Stimulated activated naive CD4-positive, alpha-beta T cell treated with Interleukin-2 at 50 U/mL for 16 hours (primary cell): ENCODE measurements at places on chromosomes 2 and 18.

- no peak for DNase-seq
These were observed 29.0 kb upstream of the RPL37A start for GRCh38 chr2:216469661-216470060.

- no peak for DNase-seq
These were observed 24.6 kb upstream of the ACAA2 start for GRCh38 chr18:49837889-49838288.

DNA sequence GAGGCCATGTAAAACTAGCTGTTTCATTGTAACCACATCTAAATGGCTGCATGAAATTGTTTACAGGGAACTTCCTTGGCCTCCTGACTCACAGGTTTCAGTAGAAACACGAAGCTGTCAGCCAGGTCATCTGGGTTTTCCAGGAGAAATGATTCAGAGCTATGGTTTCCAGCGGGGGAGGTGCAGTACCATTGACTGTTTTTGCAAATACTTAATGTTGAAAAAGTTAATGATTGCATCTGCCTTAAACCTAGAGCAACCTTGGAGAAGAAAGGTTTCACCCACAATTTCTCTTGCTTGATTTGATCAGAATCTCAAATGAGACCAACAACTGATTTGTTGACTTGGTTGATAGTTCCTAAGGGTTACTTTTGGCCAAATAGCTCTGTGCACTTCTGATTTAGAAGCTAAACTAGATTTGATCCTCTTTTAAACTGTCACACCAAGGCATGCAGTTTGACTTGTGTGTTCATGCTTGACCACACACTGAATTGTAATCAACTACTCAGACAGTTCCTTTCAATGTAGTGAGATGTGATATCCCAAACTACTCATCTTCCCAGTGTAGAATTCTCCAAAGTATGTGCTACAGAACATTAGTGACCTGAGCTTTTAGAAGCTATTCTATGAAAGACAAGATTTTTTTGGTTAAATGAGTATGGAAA lies 193.5 kb upstream of the CHST9 start:
- no peak for DNase-seq

DNA sequence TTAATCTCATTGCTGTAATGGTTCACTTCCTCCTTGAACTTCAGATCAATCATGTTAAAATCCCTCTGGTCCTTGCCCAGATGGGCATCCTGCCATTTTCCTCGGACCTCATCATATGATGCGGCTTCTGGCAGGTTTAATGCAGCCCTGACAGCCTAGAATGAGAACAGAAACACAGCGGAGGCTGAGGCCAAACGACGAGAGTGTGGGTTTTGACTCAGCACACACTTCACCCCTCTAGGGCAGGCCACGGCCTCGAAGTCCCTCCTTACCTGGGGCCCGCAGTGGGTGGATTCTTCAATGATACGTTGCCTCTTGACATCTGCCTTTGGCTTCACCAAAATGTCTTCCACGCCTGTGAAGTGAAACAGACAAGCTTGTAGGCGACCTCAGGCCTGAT lies 56.8 kb downstream of the POLR1A start:
- no peak for DNase-seq

- no peak for DNase-seq
These were observed 86.5 kb upstream of the MSH6 start for GRCh38 chr2:47696478-47696831.

DNA sequence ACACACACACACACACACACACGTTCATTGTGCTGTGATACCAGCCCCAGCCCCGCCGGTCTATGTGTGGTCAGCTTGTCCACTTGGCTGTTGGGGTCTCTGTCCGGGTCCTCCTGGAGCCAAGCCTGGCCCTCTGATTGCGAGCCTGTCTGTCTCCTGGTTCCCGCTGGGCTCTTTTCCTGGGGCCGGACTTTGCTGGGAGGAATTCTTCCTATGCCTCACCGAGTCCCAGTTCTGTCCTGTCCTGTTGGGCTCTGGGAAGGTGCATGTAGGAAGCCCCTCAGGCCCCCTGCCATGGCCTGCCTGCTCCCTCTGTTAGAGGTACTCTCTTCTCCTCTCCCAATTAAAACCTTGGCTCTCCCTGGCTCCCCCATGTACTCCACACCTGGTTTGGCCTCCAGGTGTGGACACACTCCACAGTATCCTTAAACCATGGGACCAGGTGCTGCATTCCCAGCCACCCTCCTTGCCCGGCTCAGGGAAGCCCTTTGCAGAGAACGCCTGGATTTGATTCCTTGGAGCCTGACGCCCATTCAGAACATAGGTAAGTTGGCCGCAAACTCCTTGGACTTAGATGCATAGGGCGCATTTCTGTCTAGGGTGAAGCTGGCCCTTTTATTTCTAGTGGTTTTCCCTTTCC lies 42.3 kb downstream of the CABLES1 start:
- no peak for DNase-seq

DNA sequence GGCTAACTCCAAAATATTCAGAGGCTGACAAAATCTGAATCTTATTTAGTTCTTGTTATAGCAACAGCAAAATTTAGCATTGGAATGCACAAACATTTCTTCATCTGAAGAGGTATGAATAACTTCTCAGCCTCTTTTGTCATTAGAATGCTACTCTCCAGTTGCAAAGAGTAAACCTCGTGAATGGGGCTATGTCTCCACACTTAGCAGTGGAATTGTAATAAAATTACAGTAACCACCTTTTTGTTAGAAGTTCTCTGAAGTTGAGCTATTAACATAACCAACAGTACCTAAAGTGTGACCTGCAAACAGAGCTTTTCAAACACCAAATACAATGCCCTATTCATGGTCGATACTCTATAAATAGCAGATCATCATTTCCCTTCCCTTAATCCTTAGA lies 50.2 kb upstream of the GALNT3 start:
- DNase-seq = no peak

DNA sequence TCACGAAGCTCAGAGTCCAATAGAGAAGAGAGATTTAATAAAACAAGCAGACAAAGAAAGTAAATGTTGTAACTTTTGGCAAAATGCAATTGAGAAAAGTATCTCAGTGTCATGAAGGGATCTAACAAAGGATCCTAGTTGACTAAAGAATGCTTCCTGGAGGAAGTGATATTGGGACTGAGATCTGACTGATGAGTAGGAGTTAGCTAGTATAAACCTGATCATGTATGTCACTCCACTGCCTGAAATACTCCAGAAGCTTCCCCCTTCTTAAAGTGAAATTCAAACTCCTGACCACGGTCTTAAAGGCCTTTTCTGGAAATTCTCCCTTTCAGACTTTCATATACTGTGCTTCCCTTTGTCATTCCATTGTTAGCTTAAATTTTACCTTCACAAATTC lies 1102.4 kb upstream of the ZEB2 start:
- DNase-seq = no peak

- DNase-seq = no peak
These were observed 202.2 kb upstream of the ST6GAL2 start for GRCh38 chr2:107088156-107088555.

GRCh38 chr2:203909261-203909967 lies 27.1 kb upstream of the ICOS start:
- DNase-seq = no peak

DNA sequence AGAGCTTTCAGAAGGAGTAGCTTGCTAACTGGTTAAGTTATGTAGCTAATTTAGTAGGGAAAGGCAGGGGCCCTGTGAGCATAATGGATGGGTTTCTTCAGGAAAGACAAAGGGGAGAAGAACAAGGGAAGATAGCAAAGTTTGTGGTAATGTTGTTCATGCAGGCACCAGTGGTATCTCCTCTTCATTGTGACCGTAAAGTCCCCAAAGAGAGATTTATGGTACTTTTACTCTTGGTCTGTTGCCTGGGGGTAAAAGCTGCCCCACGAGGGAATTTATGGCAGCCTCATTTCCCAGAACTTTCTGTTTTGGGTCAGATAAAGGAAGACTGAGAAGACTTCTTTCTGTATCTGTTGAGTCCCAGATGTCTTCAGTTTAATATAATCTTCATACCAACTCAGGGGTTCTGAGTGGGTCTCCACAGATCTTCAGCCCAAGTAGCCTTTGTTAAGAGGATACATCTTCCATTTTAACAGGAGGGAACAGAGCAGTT lies 27.5 kb downstream of the MALT1 start:
- DNase-seq = no peak

- no peak for DNase-seq
These were observed 25.0 kb upstream of the MSGN1 start for GRCh38 chr2:17791121-17791816.

GRCh38 chr18:10090668-10091067 lies 176.9 kb downstream of the VAPA start:
- DNase-seq = no peak

DNA sequence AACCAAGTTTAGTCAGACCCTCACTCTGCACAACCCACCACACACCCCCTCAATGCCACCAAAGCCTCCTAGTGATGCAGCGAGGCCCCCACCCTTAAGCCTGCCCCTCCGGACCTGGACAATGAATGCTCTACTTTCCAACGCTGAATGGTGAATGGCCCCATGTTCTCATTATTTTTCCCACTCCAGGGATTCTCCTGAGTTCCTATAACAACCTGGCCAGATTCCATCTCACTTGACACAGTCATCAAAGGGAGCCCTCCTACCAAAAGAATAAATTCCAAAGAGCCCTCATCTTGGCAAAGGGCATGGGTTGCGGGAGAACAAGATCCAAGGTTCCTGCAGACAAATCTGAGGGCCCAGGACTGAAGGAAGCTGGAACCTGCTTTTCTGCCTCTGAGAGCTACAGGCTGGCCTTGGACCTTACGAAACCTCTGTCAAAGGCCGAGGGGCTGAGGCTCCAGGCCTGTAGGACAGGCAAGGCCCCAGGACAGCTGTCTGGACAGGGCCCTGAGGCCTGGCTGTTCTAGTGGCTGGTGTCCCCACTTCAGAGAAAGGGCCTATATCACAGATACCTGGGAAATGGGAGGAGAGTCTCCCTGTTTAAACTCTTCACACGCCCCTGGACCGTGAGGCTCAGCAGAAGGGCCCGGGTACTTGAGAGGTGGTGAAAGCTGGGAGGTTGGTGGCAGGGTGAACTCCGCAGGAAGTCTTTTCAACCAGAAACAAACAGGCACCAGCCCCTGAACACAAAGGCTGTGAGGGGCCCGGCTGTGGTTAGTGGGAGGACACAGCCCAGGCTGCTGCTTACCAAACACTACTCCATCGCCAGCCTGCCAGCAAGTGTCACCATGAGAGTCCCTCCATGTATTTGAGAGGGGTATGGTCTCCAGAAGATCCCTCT lies 27.3 kb downstream of the SFXN5 start:
- DNase-seq = no peak

GRCh38 chr2:179297927-179298326 lies 33.3 kb upstream of the SESTD1 start:
- no peak for DNase-seq

DNA sequence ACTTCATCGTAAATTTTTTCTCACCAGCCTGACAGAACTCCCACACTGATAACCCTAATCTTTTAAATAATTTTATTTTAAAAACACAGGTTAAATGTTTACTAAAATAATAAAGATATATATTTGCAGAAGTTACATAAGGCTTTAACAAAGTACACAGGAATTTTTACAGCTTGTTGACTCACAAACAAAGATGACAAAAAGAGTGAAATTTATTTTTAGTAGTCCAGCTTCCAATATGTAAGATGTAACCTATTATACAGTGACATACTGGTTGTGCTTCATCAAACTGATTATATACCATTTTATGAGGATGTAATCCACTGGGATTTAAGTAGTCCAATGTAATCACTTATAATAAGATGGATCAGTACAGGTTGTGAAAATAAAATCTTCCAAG lies 348.9 kb upstream of the SLC39A10 start:
- DNase-seq = no peak

GRCh38 chr2:227186751-227187150 lies 22.3 kb downstream of the COL4A3 start:
- no peak for DNase-seq

DNA sequence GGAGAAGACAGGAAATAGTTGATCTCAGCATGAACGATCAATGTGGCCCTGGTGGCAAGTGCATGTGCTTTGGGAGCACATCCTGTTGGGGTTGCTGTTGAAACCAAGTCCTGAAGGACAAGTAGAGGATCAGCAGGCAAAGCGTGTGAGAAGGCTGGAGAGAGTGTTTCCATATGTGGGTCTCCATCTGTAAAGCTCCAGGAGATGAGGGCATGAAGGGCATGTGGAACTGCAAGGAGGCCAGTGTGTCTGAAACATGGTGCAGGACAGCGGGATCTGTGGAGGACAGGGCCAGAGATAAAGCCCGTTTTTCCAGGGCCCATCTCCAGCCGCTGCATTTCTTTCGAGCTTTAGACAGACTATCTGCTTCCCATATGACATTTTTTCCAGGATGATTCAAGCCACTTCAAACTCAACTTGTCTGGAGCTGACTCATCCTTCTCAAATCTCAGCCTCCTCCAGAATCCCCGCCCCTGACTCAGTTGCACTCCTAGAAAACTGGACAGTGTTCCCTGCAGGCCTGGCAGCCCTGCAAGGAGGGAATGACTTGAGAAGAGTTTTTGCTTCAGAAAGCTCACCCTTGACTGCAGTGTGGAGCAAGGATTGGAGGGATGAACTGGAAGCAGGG lies 226.1 kb downstream of the VAPA start:
- DNase-seq = no peak

- no peak for DNase-seq
These were observed 134.6 kb downstream of the BABAM2 start for GRCh38 chr2:28025123-28025522.

DNA sequence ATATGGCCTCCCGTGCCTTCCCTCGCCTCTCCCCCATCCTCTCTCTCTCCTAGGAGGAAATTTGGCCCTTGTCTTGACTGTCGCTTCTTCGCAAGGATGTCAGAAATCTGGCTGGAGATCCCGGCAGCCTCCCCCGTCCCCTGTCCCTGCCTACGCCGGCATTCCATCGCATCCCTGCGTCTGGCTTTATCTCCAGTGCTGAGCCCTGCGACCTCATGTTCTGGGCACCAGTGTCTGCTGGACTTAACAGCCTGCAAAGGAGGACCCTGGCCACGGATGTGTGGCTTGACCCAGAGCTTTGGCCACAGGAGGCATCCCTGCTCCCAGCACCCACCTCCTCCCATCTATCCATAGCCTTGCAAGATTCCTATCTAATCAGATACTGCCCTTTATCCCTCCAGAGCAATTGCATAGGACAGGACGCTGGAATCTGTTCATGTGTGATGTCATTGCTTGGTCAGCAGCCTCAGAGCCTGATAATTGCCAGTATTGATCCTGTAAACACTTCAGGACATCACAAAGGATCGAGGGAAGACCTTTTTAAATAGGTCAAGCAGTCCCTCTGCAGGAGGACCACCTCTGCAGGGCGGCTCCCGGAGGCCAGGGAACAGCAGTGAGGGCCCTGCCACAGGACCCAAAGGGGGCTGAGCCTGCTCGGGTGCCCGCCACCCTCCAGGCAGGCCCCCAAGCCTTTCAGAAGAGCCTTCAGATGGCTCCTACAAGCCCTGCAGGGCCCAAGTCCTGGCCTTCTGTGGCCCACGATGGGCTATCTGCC lies 168.2 kb downstream of the TWIST2 start:
- DNase-seq = no peak

GRCh38 chr2:195633974-195634373 lies 23.1 kb upstream of the SLC39A10 start:
- no peak for DNase-seq
